ENCODE measurements at places on chromosomes 16 and 17.

DNA sequence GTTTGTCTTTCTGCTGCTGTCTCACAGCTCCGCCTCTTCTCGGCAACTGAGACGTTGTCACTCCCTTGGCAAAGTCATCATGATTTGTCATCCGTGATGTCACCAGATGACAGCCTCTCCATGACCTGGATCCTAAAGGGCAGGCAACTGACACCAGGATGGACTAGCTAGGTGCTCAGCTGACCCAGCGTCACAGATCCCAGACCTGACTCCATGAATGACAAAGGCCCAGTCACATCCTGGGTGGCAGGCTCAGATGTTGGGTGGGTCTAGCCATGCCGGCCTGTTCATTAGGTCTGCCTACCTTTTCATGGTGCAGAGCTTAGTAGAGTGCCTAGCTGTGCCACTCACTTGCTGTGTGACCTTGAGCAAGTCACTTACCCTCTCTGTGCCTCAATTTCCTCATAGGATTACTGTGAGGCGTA, 3.8 kb upstream of the TMEM238L start:
- no peak for DNase-seq

GRCh38 chr16:68369697-68370580, 59.1 kb downstream of the PRMT7 start:
- no peak for DNase-seq

- DNase-seq = no peak
Observed at GRCh38 chr17:70613681-70614080, 444.3 kb downstream of the KCNJ2 start.

- no peak for DNase-seq
Observed at GRCh38 chr16:83392743-83393142, 415.0 kb upstream of the HSBP1 start.

DNA sequence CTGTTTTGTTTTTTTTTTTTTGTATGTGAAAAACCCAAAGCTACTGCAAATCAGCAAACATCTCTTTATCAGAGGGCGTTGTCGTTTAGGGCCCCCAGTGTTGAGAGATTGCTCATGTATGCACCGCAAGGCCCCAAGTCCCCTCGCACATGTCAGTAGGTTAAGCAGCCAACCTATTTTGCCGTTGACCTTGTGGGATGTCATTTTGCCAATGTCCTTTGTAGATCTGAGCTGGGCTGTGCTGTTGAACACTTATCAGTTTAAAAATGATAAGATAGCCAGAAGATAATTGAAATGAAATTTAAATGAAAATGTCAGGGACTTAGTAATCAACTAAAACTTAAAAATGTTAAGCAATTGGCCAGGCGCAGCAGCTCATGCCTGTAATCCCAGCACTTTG, 26.2 kb downstream of the ARSG start:
- DNase-seq = no peak

GRCh38 chr16:4556580-4556979, 440 bp downstream of the C16orf96 start:
- DNase-seq = no peak

DNA sequence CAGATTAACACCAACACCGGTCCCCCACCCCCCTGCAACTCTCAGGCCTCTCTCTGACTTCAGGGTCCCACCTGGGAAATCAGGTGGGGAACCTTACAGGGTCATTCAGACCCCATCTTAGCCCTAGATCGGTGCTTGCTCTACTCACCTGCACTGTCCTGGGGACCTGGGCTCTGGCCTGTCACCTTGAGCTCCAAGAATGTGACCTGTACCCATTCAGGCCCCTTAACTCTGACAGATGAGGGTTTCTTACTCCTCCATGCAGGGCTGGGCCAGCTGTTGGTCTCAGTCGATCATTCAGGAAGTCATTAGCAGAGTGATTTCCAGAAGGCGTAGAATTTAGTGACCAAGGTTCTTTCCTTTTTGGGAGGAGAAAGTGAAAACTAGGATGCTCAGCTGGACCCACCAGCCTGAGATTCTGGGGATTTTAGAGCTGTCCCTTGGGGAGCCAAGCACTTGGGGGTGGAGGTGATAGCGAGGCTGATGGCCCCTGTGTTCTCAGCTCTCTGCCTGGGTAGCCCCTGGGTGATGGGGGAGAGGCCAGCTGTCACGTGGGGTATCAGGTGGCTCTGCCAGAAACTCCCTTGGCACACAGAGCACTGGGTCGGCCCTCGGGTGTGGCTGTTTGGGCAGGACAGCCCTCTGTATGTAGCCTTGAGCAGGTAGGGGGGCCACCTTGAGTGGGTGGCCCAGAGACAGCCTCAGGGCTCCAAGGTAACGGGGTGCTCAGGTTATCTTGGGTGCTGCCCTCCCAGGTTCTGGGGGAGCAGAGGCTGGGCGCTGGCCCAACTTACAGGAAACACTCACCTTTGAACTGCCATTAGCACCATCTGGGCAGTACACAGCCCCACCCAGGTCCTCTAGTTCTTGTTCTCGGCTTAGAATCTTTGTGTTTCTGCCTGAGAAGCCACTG, 724 bp downstream of the MVP start:
- DNase-seq = peak; percentile 68

DNA sequence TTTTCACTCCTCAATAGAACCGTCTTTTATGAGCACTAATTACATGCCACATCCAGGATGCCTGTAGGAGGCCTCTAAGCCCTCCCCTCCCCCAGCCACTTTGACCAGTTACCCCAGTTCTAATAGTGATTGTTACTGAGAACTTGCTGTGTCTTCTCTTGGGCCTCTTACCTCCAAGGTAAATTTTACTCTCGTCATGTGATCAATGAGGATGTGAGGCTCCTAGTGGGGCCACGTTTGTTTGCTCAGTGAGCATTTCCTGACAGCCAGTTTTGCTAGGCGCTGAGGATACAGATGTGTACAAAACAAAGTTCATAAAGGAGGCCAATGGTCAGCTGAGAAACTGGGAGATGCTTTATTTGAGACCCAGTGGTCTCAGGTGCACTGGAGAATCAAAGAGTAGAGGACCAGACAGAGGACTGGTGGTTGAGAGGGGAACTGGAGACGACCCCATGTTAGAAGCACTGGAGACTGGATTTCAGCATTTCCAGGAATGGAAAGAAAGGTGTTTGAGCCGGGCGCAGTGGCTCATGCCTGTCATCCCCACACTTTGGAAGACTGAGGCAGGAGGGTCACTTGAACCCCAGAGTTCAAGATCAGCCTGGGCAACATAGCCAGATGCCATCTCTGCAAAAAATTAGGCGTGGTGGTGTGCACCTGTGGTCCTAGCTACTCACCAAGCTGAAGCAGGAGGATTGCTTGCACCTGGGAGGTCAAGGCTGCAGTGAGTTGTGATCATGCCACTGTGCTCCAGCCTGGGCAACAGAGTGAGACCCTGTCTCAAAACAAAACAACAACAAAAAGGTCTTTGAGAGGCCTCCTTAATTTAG, 2.6 kb downstream of the ATP2C2 start:
- DNase-seq = no peak

All from NCI-H226 (cell line).